Activated CD8-positive, alpha-beta T cell treated with anti-CD3 and anti-CD28 coated beads, Interleukin-2, amount 10 ng/mL, durations not matched to agents 7 days and 5 days (primary cell): ENCODE measurements at places on chromosomes 2 and 18. TPM values are rescaled to one million over a fixed set of nuclear protein-coding genes. Genes with fewer than 3 reads are reported as not detected.

SERPINB12 gene
- total RNA-seq: not detected

- H3K36me3 ChIP-seq: no peaks in the 10 kb centered on the region
- no peaks in the 10 kb centered on the region for H3K27me3 ChIP-seq
- no peak for DNase-seq
- H3K4me3 ChIP-seq: no peak overlapping the region
- H3K27ac ChIP-seq: no peak overlapping the region
- H3K4me1 ChIP-seq: no peaks in the 10 kb centered on the region
These were observed 70.0 kb downstream of the SCG2 start for GRCh38 chr2:223532161-223532560.

DNA sequence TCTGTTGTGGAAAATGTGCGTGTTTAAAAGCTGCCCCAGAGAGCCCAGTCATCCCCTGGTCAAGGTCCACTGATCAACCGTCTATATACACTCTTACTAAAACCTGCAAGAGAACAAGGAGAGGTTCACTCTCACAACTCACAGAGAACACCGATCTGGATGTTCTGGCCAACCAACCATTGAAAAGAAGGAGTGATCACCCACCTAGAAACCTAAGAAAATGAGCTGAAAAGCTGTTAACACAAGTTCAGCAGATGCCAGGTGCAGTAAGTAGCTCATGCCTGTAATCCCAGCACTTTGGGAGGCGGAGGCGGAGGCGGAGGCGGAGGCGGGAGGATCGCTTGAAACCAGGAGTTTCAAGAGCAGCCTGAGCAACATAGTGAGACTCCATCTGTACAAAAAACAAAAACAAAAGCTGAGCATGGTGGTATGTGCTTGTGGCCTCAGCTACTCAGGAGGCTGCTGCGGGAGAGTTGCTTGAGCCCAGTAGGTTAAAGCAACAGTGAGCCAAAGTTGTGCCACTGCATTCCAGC lies 14.5 kb downstream of the ATG16L1 start:
- H3K27ac ChIP-seq: peak overlapping the region; percentile 92
- peaks cover 74% of the 10 kb centered on the region for H3K4me1 ChIP-seq
- no peaks in the 10 kb centered on the region for H3K27me3 ChIP-seq
- DNase-seq: no peak

DNA sequence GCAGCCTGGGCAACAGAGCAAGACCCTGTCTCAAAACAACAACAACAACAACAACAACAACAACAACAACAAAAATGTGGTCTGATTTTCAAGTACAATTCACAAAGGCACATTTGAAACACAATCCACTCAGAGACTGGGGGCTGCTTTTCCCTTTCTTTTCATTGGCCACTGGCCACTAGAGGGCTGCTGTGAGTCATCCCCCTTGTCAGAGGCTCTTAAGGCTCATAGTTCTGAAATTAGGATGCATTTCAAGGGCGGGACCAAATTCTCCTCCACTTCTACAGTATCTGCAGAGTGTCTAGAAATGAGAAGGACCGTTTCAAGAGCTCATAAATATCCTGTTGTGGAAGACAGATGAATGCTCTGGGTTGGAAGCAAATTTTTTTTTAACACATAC lies 285.4 kb downstream of the NRXN1 start:
- no peak overlapping the region for H3K4me3 ChIP-seq
- H3K36me3 ChIP-seq: no peaks in the 10 kb centered on the region
- no peak for DNase-seq
- no peaks in the 10 kb centered on the region for H3K27me3 ChIP-seq
- no peak overlapping the region for H3K27ac ChIP-seq

GRCh38 chr2:71857636-71858035 lies 290.0 kb downstream of the CYP26B1 start:
- no peaks in the 10 kb centered on the region for H3K4me1 ChIP-seq
- no peaks in the 10 kb centered on the region for H3K36me3 ChIP-seq
- DNase-seq: no peak
- no peak overlapping the region for H3K27ac ChIP-seq

GRCh38 chr18:78480262-78481054 lies 499.2 kb upstream of the SALL3 start:
- H3K27me3 ChIP-seq: no peaks in the 10 kb centered on the region
- H3K27ac ChIP-seq: no peak overlapping the region
- no peaks in the 10 kb centered on the region for H3K4me1 ChIP-seq
- H3K4me3 ChIP-seq: no peak overlapping the region
- no peaks in the 10 kb centered on the region for H3K36me3 ChIP-seq
- no peak for DNase-seq

ABCG8 gene
- total RNA-seq: not detected

RAX gene
- not detected for total RNA-seq

DNA sequence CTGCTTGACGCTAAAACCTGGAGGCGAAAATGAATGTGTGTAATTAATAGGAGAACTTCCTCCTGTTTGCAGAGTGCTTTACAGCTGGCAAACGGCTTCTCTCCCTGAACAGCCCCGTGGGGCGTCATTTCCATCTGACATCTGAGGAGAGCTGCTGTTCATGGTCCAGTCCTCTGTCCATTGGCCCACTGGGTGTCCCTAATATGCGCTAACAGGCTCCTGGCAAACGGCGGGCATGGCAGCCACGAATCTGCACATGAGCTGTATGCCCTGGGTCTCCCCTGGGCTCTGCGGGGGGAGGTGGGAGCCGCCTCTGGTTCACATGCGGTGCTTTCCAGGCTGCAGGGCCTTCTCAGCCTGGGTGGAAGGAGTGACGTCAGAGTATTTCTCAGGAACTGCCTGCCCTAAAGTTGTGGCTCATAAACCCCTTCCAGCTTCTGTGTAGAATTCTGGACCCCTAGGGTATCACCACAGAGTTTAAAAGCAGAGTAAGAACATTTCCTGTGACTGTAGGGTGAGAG lies 73.2 kb downstream of the LRRFIP1 start:
- H3K4me1 ChIP-seq: peaks cover 97% of the 10 kb centered on the region
- peaks cover 33% of the 10 kb centered on the region for H3K36me3 ChIP-seq
- peak; percentile 64 for DNase-seq
- H3K27me3 ChIP-seq: no peaks in the 10 kb centered on the region

GRCh38 chr2:175576270-175576669 lies 394.8 kb upstream of the ATP5MC3 start:
- H3K27me3 ChIP-seq: peaks cover 19% of the 10 kb centered on the region
- DNase-seq: no peak
- no peaks in the 10 kb centered on the region for H3K36me3 ChIP-seq

DNA sequence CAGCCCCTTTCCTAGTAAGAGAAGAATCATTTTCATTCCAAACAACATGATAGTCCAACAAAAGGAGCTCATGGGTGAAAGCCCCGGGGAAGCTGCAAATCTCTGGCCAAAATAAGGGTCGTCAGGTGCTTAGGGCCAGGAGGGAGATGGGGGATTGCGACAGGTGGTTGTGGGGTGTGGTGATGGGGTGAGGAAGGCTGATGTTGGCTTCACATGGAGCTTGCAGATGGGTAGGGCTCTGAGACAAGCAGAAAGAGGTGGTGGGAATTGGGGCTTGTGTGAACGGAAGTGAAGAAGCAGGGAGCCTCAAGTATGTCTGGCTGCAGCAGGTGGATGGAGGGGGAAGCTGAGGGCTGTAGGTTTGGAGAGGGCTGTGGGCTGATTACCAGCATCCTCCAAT lies 126.1 kb downstream of the CLIP4 start:
- H3K4me3 ChIP-seq: no peak overlapping the region
- H3K27me3 ChIP-seq: no peaks in the 10 kb centered on the region
- no peak for DNase-seq
- no peak overlapping the region for H3K27ac ChIP-seq

DNA sequence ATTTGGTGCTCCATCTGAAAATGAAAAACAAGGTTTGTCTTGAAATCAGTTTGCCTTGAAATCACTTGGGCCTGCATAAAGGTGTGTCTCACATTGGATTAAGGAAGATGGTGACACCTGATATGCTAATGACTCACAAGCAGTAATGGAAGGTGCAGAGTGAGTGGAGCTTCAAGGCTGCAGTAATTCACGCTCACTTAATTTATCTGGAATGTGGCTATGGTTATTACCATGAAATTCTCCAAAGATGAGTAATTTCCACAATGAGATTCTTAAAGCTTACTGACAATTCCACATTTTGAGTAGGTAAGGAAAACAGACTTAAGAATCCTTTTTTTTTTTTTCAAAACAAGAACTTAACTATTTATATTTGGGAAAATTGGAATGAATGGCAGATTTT lies 156.8 kb downstream of the PAX3 start:
- no peaks in the 10 kb centered on the region for H3K36me3 ChIP-seq
- H3K4me1 ChIP-seq: no peaks in the 10 kb centered on the region
- H3K27me3 ChIP-seq: no peaks in the 10 kb centered on the region
- DNase-seq: no peak

- peaks cover 4% of the 10 kb centered on the region for H3K36me3 ChIP-seq
- DNase-seq: no peak
- H3K27me3 ChIP-seq: no peaks in the 10 kb centered on the region
These were observed 68.6 kb downstream of the NYAP2 start for GRCh38 chr2:225468131-225468530.

DNA sequence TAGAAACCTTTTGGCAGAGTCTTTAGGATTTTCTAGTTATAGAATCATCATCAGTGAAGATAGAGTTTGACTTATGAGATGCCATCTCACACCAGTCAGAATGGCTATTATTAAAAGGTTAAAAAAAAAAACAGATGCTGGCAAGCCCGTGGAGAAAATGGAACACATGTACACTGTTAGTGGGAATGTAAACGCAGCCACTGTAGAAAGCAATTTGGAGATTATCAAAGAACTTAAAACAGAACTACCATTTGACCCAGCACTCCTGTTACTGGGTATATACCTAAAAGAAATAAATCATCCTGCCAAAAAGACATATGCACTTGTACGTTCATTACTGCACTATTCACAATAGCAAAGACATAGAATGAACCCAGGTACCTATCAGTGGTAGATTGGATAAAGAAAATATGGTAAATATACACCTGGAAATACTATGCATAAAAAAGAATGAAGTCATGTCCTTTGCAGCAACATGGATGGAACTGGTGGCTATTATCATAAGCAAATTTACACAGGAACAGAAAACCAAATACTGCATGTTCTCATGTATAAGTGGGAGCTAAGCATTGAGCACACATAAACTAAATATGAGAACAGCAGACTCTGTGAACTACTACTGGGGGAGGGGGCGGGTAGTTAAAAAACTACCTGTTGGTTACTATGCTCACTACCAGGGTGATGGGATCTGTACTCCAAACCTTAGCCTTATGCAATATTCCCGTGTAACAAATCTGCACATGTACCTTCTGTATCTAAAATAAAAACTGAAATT lies 279.0 kb downstream of the KIAA1328 start:
- no peak overlapping the region for H3K4me3 ChIP-seq
- H3K27ac ChIP-seq: no peak overlapping the region
- H3K4me1 ChIP-seq: no peaks in the 10 kb centered on the region
- no peaks in the 10 kb centered on the region for H3K27me3 ChIP-seq

DNA sequence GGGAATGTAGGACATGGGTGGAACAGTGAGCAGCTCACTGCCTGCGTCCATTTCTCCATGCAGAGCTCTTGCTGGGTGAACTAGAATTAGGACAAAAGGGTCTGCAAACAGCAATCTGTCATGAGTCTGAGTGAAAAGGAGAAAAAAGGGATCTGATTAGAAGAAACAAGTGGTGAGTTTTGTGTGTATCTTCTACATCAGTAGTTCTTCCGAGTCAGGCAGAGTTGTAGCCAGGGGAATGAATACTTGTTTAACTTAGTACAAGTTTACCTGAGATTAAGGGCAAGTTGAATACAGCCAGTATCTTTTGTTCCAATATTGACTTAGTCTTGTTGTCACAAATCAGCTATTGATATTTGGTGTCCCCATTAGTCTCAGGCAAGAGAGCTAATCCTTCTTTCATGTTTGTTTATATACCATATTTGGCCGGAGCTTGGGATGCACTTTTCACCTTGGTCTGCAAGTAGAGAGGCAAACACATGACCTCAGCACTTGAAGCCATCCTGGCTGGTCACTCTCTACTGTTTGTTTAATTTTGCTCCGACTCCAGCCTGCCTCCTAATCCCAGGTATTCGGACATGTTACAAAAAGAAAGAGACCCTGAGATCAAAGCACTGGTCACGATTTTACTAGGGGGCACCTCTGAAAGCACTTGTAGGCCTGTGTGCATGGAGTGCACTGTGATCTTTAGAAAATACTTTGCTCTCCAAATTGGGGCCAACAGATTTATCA lies 211.0 kb upstream of the NT5C1B start:
- H3K27me3 ChIP-seq: no peaks in the 10 kb centered on the region
- no peaks in the 10 kb centered on the region for H3K4me1 ChIP-seq
- H3K27ac ChIP-seq: no peak overlapping the region
- H3K4me3 ChIP-seq: no peak overlapping the region
- no peak for DNase-seq
